ENCODE measurements at places on chromosomes 11 and 22.

- DNase-seq, result no peak
Measured at GRCh38 chr11:22577854-22578253, 47.8 kb downstream of the FANCF start.

DNA sequence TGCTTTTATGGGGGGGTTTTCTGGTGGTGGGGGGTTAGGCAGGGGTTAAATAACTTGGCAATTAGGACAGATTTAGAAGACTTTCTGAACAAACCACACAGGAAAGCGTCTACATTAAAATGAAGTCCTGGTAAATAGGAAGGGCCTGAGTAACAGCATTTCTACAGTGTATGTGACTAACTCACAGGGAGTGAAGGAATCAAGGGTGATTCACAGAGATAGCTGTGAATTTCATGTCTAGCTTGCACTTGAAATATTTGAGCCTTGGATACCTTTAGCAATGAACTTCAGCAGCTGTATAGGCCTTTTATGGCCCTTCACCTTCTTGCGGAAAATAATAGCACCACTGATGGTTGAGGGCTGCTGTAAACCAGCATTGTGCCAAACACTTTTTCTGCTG lies 26.1 kb upstream of the LDHA start:
- no peak for DNase-seq

DNA sequence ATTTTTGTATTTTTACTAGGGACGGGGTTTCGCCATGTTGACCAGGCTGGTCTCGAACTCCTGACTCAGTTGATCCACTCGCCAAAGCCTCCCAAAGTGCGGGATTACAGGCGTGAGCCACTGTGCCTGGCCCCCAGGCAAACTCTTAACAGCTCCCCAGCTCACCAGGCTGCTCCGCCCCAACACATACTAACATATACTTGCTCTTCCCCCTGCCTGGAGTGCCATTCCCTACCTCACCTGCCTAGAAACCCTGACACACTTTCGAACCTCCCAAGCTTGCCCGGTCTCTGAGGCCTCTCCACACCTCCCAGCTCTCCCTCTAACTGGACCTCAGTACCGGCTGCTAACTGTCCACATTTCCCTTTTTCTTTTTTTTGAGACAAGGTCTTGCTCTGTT lies 8.5 kb downstream of the MAP4K2 start:
- DNase-seq, result no peak

DNA sequence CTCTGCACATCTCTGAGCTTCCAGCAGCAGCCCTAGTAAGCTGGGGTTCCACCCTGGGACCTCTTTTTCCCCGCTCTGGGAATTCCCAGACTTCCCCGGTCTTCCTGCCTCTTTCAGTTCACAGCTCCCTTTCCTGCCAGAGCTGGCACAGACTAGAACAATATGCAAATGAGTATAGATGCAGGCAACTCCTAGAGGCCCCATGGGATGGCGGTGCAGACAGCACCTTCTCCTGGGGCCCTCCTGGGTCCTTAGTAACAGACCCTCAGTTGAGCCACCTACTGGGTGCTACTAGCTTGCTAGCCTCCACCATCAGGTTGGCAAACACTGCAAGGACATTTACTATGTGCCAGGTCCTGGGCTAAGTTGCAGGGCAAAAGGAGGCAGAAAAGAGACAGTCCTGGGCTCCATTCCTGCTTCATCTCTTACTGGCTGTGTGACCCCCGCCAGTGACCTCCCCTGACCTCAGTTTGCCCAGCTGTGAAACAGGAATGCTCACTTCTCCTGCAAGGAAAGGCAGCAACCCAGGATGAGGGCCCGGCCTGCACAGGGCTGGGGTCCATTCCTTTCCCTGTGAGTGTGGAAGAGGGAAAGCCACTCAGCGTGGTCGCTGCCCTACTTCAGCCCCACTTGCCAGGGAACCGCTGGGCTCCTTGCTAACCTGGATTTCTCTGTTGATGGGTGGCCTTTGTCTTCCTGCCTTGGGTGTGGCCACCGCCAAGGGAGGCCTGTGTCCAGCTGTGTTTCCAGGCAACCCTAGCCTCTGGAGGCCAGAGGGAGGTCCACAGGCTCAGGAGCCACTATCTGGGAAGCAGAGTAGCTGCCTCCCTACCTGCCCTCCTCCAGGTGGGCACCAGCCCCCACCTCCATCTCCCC lies 7.3 kb downstream of the RELT start:
- no peak for DNase-seq

- DNase-seq, result peak; percentile 77
Measured at GRCh38 chr11:64726211-64726641, 3.2 kb upstream of the NRXN2 start.

DNA sequence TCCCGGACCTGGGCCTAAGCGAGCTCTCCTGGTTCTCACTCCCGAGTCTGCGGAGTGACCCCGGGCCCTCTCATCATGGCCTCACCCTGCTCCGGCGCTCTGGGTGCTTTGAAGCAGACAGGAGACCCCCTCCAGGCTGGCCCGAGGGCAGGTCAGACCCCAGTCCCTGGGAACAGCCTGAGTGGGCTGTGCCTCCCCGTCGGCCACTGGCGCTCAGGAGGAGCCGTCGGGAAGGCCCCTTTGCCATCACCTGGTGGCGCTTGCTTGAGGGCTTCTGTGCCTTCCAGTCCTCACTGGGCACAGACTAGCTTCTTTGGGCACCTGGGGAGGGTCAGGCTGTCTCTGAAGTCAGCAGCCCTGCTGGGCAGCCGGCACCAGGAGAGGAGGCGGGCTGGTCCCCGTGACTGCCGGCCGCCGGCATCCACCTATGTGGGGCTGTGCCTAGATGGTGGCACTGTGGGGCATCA lies 6.7 kb downstream of the BRSK2 start:
- DNase-seq, result no peak

DNA sequence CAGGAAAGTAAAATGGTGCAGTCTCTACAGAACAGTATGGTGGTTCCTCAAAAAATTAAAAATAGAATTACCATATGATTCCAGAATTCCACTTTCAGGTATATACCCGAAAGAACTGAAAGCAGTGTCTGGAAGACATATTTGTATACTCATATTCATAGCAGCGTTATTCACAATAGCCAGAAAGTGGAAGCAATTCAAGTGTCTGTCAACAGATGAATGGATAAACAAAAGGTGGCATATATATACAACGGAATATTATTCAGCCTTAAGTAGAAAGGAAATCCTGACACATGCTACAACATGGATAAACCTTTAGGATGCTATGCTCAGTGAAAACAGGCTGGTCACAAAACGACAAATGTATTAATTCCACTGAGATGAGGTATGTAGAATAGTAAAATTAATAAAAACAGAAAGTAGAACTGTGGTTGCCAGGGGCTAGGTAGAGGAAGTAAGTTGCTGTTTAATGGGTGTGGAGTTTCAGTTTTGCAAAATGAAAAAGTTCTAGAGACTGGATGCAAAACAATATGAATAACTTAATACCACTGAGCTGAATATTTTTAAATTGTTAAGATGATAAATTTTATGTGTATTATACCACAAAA lies 14.5 kb downstream of the SAA1 start:
- DNase-seq, result no peak

DNA sequence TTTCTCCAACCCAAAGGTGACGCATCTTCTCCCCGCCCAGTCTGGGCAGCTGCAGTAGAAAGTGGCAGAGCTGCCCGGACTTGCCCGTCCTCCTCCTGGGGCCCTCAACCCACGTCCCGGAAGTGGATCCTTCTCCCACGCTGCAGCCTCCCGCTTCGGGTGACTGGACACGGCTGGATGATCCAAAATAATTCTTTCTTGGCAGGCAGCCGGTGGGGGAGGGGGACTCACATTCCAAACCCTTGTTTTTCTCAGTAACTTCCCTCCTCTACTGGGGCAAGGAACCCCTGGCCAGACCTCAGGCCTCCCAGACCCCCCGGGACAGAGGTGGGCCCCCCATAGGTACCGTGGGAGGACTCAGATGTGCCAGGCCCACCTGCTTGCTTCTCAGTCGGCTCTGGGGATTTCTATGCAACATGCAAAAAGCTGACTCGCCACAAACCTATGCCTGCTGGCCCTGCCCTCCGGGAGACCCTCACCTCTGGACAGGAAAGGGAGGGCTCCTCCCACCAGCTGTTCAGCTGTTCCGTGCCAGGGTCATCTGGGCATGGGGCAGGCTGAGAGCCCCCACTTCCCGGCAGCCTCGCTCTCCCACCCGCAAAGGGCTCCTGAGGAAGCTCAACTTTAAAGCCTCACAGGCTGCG lies 1.4 kb downstream of the PLXNB2 start:
- no peak for DNase-seq

DNA sequence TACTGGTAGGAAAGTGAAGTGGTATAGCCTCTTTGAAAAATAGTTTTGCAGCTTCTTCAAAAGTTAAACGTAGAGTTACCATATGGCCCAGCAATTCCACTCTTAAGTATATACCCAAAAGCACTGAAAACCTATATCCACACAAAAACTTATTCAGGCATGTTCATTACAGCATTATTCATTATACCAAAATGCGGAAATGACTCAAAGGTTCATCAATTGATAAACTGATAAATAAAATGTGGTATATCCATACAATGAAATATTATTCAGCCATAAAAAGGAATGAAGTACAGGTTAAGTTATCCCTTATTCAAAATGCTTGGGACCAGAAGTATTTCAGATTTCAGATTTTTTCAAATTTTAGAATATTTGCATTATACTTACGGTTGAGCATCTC lies 35.8 kb upstream of the UBASH3B start:
- DNase-seq, result no peak

DNA sequence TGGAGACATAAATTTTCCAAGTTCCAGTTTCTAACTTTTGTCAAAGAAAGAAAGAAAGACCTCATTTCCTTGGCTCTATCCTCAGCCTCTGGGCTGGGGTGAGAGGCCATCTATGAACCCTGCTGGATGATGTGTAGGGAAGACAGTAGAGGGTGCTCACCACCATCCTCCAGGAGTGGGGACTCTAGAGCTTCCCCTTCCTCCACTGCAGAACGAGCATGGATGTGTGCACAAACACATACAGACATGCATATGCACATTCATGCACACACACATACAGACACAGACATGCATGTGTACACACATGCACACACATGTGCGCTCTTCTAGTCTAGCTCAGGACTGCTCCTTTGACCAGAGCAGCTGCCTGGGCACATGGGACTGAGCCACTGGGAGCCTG lies 565.8 kb downstream of the BUD13 start:
- no peak for DNase-seq

DNA sequence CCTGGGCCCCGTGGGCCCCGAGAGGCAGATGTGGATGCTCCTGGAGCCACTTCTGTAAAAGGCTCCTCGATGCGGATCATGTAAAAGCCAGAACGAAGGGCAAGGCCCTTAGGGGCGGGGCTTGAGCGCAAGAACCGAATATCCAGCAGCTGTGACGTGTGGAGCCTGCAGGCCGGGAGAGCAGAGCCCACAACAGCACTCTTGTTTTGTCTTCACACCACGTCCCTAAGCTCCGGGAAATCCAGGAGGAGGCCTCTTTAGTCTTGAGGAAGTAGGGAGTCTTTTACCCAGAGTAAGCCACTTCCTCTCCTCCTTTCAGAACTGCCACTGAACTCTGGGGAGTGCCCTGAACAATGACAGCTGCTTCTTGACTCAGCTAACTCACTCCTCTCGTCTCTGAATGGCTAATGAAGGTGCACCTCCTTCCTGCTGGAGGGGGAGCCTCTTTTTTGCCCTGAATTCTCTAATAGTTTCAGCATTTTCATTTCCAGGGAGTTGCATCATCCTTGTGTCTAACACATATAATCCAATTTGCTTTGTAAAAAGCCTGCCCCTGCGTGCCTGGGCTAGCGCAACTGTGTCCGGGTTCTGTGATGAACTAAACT lies 12.5 kb downstream of the L3MBTL2 start:
- DNase-seq, result peak; percentile 80

DNA sequence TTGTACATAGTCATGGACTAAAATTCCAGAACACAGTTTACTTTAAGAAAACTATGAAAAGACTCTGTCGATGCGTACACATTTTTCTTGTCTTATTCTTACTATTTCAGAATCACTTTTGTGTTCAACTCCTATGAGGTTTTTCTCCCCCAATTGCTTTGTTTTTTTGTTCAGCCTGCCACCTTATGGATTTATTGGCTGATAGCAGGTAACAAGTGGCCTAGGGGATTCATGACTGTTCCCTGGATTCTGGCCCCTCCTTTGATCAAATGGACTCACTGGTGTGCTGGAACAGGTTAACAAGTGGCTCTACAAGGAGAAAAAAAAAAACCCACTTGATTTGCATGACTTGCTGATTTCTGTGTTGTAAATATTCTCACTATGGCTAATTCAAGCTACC lies 10.6 kb downstream of the MMP20 start:
- no peak for DNase-seq

- DNase-seq, result no peak
Measured at GRCh38 chr11:131692151-131692550, 321.7 kb downstream of the NTM start.

GRCh38 chr11:69983897-69984438 lies 94.1 kb upstream of the ANO1 start:
- peak; percentile 38 for DNase-seq

- no peak for DNase-seq
Measured at GRCh38 chr11:19595840-19596751, 116.5 kb upstream of the NAV2 start.

DNA sequence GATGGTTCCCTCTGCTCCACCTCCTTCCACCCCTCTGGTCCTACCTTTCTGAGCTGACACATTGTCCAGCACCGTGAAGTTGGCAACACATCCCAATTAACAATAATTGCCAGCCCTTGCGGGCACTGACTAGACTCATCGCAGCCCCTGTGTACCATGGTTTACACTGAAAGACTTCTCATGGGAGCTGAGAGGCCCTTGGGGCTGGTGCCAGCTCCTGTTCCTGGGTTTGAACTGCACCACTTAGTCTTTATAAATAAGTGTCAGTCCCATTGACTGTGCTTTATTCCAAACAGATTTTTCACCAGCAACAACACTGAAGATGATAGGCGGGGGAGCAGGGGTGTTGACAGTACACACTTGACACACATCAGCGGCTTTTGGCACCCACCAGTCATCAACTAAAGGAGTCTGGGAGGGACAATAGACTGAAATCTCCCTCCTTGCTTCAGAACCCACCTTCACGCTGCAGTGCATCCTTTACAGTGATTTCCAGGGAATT lies 447.3 kb downstream of the NTM start:
- DNase-seq, result no peak

DNA sequence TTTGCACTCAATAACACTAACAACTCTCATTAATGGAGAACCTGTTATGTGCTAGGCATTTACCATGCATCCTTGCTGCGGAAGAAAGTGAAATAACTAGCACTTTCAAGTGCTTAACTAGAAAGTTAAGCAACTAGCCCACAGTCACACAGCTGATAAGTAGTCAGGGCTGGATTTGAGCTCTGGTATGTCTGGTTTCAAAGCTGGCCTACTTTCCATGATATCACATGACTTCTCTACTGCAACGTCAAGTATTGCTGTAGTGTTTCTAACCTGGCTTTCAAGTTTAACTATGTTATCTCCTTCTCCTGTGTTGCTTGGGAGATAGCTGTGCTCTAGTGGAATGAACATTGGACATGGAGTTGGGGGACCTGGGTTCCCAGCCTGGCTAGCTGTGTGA lies 12.1 kb downstream of the SLC15A3 start:
- no peak for DNase-seq

DNA sequence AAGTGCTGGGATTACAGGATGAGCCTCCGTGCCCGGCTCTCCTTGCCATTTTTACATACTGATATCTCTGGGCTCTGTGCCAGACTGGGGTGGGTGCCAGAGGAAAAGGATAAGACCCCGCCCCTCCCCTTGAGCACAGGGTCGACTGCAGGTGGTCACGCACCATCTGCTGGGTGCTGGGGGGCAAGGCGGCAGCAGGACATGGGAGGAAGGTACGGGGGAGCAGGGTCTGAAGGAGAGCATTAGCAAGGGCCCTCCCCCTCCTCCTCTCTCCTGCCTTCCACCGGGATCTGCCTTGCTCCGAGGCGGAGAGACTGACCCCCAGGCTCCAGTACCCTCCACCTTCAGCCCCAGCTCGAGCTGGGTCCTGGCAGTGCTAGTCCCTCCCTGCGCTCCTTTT lies 9.7 kb upstream of the PGA3 start:
- DNase-seq, result peak; percentile 64

GRCh38 chr22:27918341-27919221 lies 475 bp downstream of the PITPNB start:
- DNase-seq, result peak; percentile 86
